NCI-H1694 treated with DMSO at 0.1 percent for 48 hours (cell line): ENCODE measurements at places on chromosomes 4 and X.

GRCh38 chr4:80049402-80049801 lies 23.6 kb downstream of the ANTXR2 start:
- no peak for DNase-seq

DNA sequence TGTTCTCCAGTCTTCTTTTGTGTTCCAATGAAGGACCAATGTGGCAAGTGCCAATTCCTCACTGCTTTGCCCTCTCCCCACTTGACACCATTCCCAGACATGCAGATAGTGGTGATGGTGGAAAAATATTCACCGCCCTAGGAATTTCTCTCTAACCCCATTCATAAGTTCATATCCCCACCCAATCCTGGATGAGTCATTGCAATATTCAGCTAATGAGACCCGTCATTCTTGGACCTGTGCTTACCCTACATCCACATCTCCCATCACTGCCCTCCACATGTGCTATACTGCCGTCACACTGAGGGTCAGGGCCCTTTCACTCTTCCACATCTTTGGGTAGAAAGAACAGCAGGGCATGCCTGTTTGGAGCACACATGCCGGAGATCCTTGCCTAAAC lies 199.2 kb downstream of the KCNIP4 start:
- DNase-seq, result no peak

GRCh38 chr4:185965426-185966384 lies 103.3 kb upstream of the TLR3 start:
- no peak for DNase-seq

- no peak for DNase-seq
Measured at GRCh38 chr4:577499-578450, 1.7 kb upstream of the TMEM271 start.

DNA sequence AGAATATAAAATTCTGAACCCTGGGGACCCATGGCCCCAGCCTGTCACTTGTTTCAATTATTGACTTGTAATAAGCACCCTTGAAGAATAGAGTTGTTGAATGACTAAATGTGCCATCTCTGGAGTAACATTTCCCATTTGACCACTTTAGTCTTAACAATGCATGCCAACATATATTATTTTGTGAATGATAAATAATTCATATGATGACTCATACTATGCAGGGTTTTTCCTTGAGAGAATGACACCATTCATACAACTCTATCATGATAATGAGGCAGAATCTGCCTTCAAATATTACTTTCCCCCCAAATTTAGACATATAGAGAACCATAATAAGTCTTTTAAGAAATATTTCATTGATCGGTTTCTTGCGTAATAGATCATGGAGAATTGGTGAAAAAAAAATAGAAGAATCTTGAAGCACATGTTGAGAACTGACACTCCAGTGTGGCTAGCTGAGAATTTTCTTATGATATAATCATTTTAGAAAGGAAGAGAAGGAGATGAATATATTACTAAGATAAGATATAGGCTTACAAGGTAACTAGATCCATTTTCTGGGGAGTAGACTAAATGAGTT lies 404.5 kb downstream of the GRXCR1 start:
- DNase-seq, result no peak

- DNase-seq, result no peak
Measured at GRCh38 chrX:1521459-1521956, 15.5 kb downstream of the P2RY8 start.

DNA sequence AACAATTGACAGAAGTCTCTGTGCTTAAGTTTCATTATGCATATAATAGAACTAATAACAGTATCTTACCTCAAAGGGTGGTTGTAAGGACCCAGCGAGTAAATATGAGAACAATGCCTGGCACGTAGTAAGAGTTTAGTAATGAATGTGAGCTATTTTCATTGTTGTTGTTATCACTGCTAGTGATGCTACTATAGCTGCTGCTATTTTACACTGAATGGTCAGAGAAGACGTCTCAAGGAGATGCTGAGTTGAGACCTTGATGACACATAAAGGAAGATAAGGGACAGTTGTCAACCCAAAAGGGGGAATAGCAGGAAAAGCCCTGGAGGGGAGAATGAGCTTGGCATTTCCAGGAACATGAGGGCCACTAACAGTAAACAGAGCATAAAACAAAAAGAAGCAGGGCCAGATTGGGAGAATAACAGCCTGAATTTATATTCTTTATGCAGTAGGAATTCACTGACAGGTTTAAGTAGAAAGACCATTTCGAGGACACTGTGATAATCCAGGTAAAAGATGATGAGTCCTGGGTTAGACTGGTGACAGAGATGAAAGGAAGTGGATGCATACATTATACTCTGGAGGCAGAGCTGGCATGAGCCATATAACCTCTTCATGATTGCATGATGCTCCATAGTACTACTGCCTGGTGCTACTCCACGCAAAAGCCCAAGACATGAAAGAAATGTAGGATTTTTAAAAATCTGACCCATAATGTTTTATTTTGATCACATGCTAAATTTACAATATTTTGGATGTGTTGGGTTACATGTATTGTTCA lies 23.1 kb downstream of the ATP8A1 start:
- no peak for DNase-seq

DNA sequence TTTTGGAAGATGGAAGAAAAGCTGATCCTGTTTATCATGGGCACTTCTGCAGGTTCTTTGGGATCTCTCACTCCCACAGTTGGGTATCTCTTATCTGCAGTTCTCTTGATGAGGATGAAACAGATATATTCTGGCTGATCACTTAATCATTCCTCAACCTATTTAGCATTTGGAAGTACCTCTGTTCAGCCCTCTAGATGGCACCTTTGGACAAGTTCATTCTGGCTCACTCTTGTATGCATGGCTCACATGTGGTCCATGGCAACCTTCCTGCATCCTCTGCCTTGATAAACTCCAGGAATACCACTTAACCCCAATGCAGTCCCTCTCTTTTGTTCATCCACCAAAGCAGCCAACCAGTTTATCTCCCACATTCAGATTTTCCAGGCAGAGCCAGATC lies 74.2 kb downstream of the SMARCA5 start:
- DNase-seq, result no peak

GRCh38 chr4:179536694-179537093 lies 2094.5 kb upstream of the AGA start:
- no peak for DNase-seq

DNA sequence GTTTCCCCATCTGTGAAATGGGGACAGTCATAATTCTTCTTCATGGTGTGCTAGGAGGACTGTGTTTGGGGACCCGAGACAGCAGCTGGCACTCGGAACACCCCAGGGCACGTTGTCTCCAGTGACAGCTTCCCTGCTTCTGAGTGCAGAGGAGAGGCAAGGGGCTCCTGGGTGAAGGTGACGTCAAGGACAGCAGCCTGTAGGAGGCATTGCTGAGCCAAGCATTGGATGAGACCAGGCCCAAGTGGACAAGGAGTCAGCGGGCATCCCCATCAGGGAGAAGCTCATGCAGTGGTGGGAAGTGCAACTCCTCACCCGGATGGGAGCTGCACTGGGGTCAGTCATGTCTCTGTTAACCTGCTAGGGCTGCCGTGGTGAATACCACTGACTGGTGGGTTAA lies 46.1 kb downstream of the EVC start:
- no peak for DNase-seq

DNA sequence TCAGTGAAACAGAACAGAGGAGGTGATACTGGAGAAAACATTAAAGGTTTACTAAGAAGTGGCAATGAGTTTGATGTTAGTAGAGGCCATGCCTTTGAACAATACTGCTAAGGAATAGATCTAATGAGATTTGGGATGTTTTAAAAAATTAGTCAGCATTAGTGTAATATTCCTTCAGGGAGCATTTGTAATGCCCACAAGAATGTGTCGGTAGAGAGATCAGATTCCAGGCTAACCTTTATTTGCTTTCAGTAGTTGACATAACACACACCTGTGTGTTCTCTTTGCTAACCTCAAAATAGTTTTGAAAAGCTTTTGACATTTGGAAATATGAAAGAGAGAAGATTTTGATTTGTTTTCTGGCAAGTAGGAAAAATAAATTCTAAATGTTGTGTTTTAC lies 328.8 kb downstream of the BMPR1B start:
- DNase-seq, result no peak

- no peak for DNase-seq
Measured at GRCh38 chrX:356385-357034, 30.2 kb downstream of the PPP2R3B start.

- no peak for DNase-seq
Measured at GRCh38 chr4:97720869-97721432, 422.3 kb downstream of the STPG2 start.

DNA sequence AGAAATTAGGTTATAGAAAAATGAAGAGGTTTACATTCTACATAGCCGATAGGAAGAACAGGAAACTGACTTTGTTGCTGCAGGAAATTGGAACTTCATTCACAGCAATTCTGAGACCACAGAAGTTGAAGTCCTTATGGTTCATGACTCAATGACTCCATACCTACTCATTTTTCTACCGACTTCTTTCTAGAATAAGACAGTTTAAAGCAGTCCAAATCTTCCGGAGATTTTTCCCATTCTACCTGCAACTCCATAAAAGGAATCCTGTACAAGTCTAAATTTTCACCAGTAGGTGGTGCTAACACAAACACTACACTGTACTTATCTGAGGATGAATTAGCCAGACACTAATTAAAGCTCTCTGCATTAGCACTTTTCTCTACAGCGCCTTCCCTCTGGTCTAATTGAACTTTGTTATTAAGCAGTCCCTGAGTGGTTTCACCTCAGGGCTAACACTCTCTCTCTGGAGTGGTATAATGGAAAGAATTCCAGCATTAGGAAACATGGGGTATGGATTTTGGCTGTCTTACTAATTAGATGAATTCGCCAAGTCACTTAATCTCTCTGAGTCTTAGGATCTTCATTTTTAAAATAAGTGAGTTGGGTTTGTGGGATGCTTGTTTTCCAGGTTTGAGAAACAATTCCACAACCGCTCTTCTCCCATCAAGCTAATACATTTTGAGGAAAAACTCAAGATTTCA lies 167.9 kb downstream of the SMIM20 start:
- DNase-seq, result peak; percentile 60

- DNase-seq, result no peak
Measured at GRCh38 chr4:38939165-38939564, 71.6 kb downstream of the FAM114A1 start.

GRCh38 chrX:131565909-131566308 lies 22.0 kb downstream of the OR13H1 start:
- DNase-seq, result no peak

DNA sequence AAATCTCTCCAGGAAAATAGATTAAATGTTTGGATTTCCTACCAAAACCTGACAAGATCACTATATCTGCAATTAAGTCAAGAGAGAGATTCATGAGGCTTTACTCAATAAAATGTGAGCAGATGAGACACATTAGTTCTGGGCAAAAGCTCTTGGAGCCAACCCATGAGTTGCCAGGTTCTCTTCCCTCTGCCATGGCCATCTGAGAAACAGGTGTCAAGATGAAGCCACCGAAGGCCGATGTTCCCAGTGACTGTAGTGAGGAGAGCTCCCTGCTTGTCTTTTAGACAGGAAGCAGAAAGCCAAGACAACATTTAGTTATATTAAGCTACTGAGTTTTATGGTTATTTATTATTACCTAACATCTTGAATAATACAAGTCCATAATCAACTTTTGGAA lies 1068.7 kb downstream of the STPG2 start:
- DNase-seq, result no peak

DNA sequence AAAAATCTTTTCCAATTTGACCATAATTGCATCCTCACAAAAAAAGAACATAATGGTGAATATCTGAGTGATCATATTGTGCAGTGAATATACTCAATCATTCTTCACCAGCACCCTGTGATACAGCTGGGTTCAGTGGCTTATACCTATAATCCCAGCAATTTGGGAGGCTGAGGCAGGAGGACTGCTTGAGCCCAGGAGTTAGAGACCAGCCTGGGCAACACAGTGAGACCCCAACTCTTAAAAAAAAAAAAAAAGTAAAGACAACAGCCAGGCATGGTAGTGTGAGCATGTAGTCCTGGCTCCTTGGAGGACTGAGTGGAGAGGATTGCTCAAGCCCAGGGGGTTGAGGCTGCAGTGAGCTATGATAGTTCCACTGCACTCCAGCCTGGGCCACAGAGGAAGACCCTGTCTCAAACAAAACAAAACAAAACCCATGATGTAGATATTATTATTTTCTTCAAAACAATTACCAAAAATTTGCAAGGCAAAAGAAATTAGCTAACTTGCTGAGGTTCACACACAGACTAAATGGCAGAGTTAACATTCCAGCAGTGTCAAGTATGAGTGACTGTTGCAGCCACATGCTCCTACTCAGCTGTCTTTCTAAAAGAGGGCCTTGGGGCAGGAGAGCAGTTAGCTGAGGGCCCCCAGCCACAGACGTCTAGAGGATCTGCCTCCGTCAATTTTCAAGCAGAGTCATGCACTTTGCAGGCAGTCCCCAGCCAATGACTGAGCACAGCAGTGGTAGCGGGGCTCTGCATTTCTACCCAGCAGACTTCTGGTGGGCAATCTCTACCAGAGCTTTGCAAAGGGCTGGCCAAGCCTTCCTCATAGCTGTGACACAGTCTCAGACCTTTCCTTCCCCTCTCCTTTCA lies 33.4 kb downstream of the ADGRA3 start:
- DNase-seq, result no peak

GRCh38 chr4:84901173-84901572 lies 65.3 kb downstream of the WDFY3 start:
- no peak for DNase-seq

DNA sequence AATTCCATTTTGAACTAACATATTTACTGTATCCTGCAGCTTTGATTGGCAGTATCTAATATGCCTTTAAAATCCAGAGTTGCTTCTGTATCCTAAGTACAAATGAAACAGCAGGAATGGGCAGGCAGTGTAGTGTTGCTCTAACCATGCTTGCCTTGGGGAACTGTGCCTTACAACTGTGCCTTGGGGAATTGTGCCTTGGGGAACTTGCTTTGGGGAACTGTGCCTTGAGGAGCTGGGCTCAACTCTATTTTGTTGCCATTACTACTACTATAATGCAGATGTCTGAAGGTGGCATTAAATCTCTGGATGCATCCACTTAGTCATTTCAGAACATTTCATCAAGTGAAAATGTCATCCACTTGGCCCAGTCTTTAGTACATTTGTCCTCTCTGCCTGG lies 6.9 kb downstream of the CXCL3 start:
- DNase-seq, result no peak

DNA sequence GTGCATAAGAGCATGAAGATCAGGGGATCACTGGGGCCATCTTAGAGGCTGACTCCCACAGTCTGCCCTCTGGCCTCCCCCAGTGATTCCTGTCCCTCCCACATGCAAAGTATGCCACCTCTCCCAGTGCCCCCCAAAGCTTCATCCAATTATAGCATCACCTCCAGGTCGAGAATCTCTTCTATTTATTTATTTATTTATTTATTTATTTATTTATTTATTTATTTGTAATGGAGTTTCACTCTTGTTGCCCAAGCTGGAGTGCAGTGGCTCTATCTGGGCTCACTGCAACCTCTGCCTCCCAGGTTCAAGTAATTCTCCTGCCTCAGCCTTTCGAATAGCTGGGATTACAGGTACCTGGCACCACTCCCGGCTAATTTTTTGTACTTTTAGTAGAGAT lies 50.1 kb downstream of the BCORL1 start:
- DNase-seq, result no peak

- no peak for DNase-seq
Measured at GRCh38 chrX:138982365-138982764, 270.8 kb upstream of the FGF13 start.
